Stomach (tissue), 19 donors: ENCODE measurements at places on chromosomes 1 and 21. TPM values are rescaled to one million over a fixed set of nuclear protein-coding genes. Genes with fewer than 3 reads are reported as not detected.

- no peaks in the 10 kb centered on the region for H3K27me3 ChIP-seq
- peak overlapping the region; percentile 97 for H3K27ac ChIP-seq
- peak; percentile 77 for DNase-seq
- peaks cover 84% of the 10 kb centered on the region for H3K4me1 ChIP-seq
- no peak overlapping the region for H3K4me3 ChIP-seq
Measured at GRCh38 chr1:1779691-1780597, 1.7 kb upstream of the NADK start.

DNA sequence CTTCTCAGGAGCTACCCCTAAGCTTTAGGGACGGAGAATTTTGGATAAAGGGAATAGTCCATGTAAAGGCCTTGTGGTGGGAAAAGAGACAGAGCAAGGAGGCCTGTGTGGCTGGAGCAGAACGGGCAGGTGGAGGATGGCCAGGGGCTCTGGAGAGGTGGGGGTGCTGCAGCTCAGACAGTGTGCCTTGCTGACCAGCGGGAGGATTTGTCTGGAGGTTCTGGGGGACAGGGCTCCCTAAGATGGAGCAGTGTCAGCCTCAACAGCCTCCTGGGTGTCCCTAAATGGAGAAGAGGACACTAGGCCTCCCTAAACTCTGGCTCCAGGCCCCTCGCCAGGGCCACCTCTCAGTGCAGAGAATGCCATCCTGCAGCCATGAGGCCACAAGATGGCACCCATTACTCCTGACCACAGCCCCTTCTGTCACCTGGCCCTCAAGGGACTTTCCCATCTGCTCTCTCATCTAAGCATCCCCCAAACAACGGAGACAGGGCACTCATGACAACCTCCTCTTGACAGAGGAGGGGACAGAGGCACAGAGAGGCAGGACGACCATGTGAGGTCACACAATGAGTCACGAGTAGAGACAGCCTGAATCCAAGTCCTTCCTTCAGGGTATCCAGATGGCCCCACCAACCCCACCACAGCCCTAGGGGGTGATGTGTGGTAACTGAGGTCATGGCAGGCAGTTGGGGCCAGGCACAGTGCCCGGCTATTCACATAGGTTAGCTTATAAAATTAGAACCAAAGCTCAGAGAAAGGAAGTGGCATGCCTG is 94.7 kb downstream of the DMRTB1 start:
- no peaks in the 10 kb centered on the region for H3K27me3 ChIP-seq
- H3K4me3 ChIP-seq, result no peak overlapping the region
- no peak for DNase-seq
- no peaks in the 10 kb centered on the region for H3K36me3 ChIP-seq

Gene RHOC
- total RNA-seq, result 99.8 TPM

Gene JAM2
- total RNA-seq, result 18.4 TPM

GRCh38 chr1:193931356-193931755 is 744.9 kb upstream of the B3GALT2 start:
- no peak overlapping the region for H3K4me3 ChIP-seq
- no peak overlapping the region for H3K27ac ChIP-seq
- no peak for DNase-seq
- no peaks in the 10 kb centered on the region for H3K27me3 ChIP-seq
- no peaks in the 10 kb centered on the region for H3K4me1 ChIP-seq

- no peak for DNase-seq
- H3K36me3 ChIP-seq, result no peaks in the 10 kb centered on the region
- H3K4me1 ChIP-seq, result peaks cover 35% of the 10 kb centered on the region
- peaks cover 52% of the 10 kb centered on the region for H3K27me3 ChIP-seq
Measured at GRCh38 chr1:90723590-90724108, 6.5 kb upstream of the BARHL2 start.

DNA sequence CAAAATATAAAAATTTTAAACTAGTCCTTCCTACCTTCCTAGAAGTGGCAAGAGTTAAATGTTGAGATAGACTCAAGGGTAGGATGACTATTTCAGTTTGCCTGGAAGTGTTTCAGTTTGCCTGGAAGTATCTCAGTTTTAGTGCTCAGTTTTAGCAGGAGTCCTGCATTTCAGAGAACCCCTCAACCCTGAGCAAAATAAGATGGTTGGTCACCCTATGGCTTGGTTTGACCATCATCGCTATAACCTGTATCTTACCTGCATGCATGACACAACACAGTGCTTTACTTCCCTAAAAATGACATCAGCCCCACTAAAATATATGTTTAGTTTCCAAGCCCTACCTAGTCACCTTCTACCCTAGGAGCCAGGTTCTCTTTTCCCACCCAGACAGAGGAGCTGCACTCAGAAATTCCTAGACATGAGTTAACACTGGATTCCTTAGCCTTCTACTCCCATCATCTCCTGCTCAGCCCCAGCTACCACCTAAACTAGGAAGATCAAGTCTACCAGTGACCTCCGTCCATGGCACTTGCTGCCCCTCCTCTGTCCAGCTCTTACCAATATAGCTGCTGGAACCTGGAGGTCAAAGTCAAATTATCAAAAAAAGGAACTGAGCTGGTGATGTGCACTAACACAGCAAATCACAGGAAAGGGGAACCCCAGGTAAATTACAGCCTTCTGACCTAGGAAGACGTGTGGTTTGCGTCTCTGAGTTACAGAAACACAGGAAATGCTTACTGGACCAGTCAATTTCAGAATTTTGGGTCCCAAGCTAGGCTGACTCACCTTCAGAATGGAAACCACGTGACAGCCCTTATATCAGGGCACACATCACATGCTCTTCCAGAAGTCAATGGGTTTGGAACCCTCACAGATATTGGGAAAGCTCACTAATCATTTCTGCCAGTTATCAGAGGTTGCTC is 2.2 kb upstream of the G0S2 start:
- no peak overlapping the region for H3K4me3 ChIP-seq
- H3K4me1 ChIP-seq, result peaks cover 22% of the 10 kb centered on the region
- H3K27me3 ChIP-seq, result no peaks in the 10 kb centered on the region
- H3K36me3 ChIP-seq, result no peaks in the 10 kb centered on the region
- H3K27ac ChIP-seq, result peak overlapping the region; percentile 84
- no peak for DNase-seq

DNA sequence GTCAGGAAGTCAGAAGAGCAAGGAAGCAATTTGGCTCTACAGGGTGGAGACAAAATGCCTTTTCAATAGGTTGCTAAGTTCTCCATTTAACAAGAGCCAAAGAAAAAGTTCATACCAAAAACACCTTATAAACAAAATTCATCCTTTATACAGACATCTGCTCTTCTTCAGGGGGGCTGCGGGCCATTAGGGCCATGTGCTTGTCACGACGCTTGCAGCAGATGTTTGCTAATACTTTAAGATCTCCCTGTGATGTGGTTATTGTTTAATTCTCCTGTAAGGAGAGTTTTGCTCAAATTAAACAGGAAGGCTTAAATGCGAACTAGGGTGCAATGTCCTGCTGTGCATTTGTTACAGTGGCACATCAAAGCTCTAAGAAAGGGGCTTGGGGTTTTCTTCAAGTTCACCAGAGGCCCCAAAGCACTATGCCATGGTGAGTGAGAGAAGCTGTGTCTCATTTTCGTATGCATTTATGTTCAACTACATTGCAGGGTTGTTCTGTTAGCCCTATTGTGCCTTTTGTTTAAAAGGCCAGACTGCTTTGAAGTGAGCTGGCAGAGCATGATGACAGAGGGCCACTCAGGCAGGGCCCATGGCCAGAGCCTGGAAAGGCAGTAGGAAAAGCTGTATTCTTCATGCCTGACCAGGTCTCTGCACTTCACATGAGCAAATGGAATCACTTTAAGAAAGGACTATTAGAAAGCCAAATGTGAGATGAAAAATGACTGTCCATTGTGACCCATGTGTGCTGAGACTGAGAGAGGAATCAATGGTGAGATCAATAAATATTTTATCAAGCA is 24.8 kb upstream of the NTPCR start:
- H3K27me3 ChIP-seq, result no peaks in the 10 kb centered on the region
- no peak overlapping the region for H3K27ac ChIP-seq
- no peak overlapping the region for H3K4me3 ChIP-seq
- no peaks in the 10 kb centered on the region for H3K36me3 ChIP-seq
- DNase-seq, result peak; percentile 26

Gene DDX20
- total RNA-seq, result 0.58 TPM

DNA sequence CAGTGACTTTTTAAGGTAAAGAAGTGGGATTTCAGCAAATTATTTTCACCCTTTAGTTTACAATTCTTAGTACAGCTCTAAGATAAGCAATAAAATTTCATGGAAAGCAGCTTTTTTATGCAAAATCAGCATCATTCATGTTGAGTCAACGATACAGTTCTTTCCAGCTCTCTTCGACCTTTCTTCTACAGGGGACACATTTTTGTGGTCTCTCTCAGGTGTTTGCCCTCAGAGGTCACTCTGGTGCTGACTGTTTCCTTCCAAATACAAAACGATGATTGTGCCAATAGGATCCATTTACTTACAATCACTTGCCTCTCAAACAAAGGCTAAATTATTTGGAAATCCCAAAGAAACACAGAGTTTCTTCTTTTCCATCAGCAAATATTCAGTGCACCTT is 51.0 kb downstream of the PSMG1 start:
- H3K4me3 ChIP-seq, result no peak overlapping the region
- no peaks in the 10 kb centered on the region for H3K36me3 ChIP-seq
- no peak for DNase-seq

- DNase-seq, result peak; percentile 63
- H3K36me3 ChIP-seq, result no peaks in the 10 kb centered on the region
- peaks cover 75% of the 10 kb centered on the region for H3K4me1 ChIP-seq
- H3K27ac ChIP-seq, result peak overlapping the region; percentile 92
Measured at GRCh38 chr1:234969581-234970400, 158.8 kb downstream of the TOMM20 start.

Gene SPRR2B
- total RNA-seq, result not detected

GRCh38 chr1:200831091-200831490 is 41.7 kb upstream of the GPR25 start:
- no peaks in the 10 kb centered on the region for H3K27me3 ChIP-seq
- no peak overlapping the region for H3K4me3 ChIP-seq
- peaks cover 14% of the 10 kb centered on the region for H3K4me1 ChIP-seq
- DNase-seq, result no peak

DNA sequence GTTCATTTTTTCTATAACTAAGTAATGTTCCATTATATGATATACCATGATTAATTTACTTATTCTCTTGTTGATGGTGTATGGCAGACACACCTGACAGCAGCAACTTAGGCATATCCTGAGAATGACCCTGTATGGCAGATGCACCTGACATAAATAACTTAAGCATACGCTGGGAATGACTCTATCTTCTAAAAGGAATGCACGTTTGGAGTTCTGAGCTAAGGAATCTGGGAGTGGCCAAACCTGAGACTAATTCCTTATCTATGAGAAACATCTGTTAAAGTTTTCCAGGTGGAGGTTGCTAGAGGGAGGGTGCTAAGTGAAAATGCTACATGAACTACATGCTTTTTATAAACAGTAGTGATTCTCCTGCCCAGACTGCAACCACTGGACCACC is 96.7 kb upstream of the RGS18 start:
- no peak overlapping the region for H3K27ac ChIP-seq
- no peaks in the 10 kb centered on the region for H3K4me1 ChIP-seq
- DNase-seq, result no peak
- no peak overlapping the region for H3K4me3 ChIP-seq

- no peak for DNase-seq
- H3K4me1 ChIP-seq, result no peaks in the 10 kb centered on the region
- H3K27me3 ChIP-seq, result peaks cover 16% of the 10 kb centered on the region
- H3K36me3 ChIP-seq, result no peaks in the 10 kb centered on the region
Measured at GRCh38 chr1:38238294-38238693, 191.7 kb upstream of the POU3F1 start.

GRCh38 chr1:75672108-75672507 is 52.4 kb upstream of the ACADM start:
- no peak overlapping the region for H3K27ac ChIP-seq
- no peaks in the 10 kb centered on the region for H3K27me3 ChIP-seq
- H3K4me1 ChIP-seq, result no peaks in the 10 kb centered on the region
- no peak for DNase-seq

Gene GABRD
- total RNA-seq, result not detected

GRCh38 chr1:162008799-162009198 is 14.9 kb downstream of the OLFML2B start:
- H3K36me3 ChIP-seq, result no peaks in the 10 kb centered on the region
- no peak overlapping the region for H3K27ac ChIP-seq
- H3K4me3 ChIP-seq, result no peak overlapping the region
- H3K27me3 ChIP-seq, result no peaks in the 10 kb centered on the region
- H3K4me1 ChIP-seq, result no peaks in the 10 kb centered on the region

DNA sequence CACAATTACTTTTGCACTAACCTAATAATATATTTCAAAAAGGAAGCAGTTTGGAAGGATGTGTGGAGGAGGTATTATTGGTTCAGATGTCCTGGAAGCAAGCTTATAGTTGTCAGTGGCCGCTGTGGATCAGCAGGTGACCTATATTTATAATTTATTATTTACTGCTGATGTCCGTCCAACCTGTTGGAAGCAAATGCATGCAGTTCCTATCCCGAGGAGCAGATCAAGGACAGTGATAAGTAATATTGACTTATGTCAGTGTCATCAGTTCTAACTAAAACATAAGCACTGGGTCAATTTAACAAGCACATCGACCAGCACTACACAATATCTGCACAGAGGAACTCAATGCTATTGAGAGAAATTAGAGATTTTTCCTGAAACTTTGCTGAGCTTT is 270.1 kb downstream of the BRINP2 start:
- H3K4me3 ChIP-seq, result no peak overlapping the region
- no peak overlapping the region for H3K27ac ChIP-seq
- no peak for DNase-seq
- no peaks in the 10 kb centered on the region for H3K36me3 ChIP-seq
- H3K27me3 ChIP-seq, result no peaks in the 10 kb centered on the region
- H3K4me1 ChIP-seq, result no peaks in the 10 kb centered on the region

- H3K27ac ChIP-seq, result no peak overlapping the region
- H3K36me3 ChIP-seq, result no peaks in the 10 kb centered on the region
- peaks cover 51% of the 10 kb centered on the region for H3K4me1 ChIP-seq
- H3K4me3 ChIP-seq, result no peak overlapping the region
- DNase-seq, result no peak
- no peaks in the 10 kb centered on the region for H3K27me3 ChIP-seq
Measured at GRCh38 chr1:31707711-31708110, 3.9 kb upstream of the COL16A1 start.

GRCh38 chr1:184822267-184822666 is 67.6 kb upstream of the EDEM3 start:
- peaks cover 56% of the 10 kb centered on the region for H3K36me3 ChIP-seq
- H3K27me3 ChIP-seq, result no peaks in the 10 kb centered on the region
- H3K4me3 ChIP-seq, result no peak overlapping the region
- DNase-seq, result no peak
- H3K27ac ChIP-seq, result no peak overlapping the region
- peaks cover 60% of the 10 kb centered on the region for H3K4me1 ChIP-seq

Gene ZBED6
- 22.2 TPM for total RNA-seq

- H3K4me3 ChIP-seq, result no peak overlapping the region
- H3K27ac ChIP-seq, result no peak overlapping the region
- no peak for DNase-seq
- no peaks in the 10 kb centered on the region for H3K27me3 ChIP-seq
- no peaks in the 10 kb centered on the region for H3K4me1 ChIP-seq
- no peaks in the 10 kb centered on the region for H3K36me3 ChIP-seq
Measured at GRCh38 chr1:59266927-59267293, 30.0 kb upstream of the FGGY start.

DNA sequence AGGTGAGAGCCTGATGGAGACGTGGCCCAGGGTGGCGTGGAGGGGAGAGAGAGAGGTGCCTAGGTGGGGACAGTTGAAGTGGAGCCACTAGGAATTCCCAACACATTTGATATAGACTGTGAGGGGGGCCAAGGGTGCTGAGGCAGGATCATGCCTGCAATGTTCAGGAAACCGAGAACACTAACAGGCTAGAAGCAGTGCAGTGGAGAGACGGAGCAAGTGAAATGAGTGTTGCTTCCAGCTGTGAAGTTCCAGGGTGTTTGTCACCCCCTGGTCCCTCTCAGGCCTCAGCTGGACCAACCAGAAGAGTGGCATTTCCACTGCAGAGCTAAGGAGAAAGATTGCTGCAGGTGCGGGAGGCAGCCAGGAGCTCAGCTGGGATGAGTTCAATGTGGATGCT is 127.1 kb downstream of the RIPK4 start:
- no peak overlapping the region for H3K27ac ChIP-seq
- H3K4me3 ChIP-seq, result no peak overlapping the region
- no peaks in the 10 kb centered on the region for H3K4me1 ChIP-seq
- no peaks in the 10 kb centered on the region for H3K36me3 ChIP-seq
- no peaks in the 10 kb centered on the region for H3K27me3 ChIP-seq
